ENCODE measurements at places on chromosomes 11 and 22.

DNA sequence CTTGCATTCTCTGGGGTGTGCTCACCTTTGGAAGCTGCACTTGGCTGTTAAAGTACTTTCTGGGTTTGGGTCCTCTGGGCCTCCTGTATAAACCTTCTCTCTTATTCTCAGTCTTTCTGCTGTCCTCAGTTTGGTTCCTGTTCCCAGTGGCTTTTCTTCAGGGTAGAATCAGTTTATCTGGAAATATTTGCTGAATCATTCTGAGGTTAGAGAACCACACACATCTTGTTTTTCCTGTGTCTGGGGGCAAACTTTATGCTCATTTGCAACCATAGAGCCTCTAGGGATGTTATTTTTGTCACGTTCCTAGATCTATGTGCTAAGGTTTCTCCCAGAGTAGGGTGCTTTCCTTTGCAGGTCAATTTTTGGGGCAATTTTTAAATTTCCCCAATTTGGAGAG is 224.3 kb upstream of the C11orf87 start:
- DNase-seq = peak; percentile 32

DNA sequence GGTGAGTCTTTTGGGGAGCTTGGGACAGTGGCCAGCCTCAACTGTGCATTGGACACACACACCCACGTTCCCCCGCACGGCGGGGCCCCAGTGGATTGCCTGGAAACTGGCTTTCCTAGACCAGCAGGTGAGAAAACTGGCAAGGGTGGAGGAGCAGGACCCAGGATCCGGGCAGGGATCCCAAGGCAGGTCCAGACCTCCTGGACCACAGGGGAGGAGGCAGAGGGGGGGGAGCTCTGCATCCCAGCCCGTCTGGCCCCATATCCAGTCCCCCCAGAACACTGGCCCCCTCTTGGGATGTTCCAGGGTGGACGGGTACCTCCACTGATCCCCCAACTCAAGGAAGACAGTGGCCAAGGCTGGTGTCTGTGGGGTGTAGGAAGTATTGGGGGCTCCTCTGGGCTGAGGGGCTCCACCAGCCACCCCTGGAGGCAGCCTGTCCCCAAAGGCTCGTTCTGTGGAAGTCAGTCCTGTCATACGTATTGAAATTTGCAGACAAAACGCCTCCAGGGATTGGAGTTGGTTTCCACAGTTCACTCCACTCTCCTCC is 89.3 kb upstream of the LINC01488 start:
- no peak for DNase-seq

DNA sequence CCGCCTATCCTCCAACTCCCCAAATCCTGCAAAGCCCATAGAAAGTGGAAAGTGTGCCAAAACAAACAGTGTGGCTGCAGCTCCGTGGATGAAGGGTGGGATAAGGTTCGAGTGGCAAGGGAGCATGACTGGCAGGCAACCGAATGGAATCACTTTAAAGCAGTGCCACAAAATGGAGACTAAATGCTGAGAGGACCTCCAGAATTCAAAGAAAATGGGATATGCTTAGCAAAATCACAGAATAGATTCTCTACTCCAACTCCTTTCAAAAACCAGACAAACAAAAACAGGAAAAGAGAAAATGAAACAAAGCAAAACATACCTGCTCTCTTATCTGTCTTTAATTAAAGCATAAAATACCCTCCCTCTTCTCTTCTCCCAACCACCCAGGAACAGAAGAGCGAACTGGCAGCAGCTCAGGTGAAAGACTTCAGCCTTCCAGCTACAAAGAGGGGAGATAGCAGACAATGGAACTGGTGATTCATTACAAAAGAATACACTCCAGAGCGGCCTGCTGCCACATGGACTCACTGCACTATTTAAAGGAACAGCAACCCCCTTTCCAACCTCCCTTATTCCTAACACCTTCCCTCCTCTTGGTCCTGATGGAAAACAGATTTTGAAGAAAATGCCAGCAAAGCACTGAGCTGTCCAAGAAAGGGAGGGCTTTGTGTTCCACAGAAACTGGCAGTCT is 118.5 kb downstream of the APOL5 start:
- no peak for DNase-seq

- no peak for DNase-seq
Measured at GRCh38 chr22:45866126-45866645, 110.8 kb downstream of the WNT7B start.

GRCh38 chr22:23716811-23717801 is 26.3 kb downstream of the RGL4 start:
- peak; percentile 75 for DNase-seq
